ENCODE measurements at places on chromosomes 2 and 18.
A peak's percentile ranks its signal among the peaks of the same experiment; 100 is the strongest.

GRCh38 chr18:61922435-61922834 lies 29.6 kb upstream of the RNF152 start:
- no peak for DNase-seq

DNA sequence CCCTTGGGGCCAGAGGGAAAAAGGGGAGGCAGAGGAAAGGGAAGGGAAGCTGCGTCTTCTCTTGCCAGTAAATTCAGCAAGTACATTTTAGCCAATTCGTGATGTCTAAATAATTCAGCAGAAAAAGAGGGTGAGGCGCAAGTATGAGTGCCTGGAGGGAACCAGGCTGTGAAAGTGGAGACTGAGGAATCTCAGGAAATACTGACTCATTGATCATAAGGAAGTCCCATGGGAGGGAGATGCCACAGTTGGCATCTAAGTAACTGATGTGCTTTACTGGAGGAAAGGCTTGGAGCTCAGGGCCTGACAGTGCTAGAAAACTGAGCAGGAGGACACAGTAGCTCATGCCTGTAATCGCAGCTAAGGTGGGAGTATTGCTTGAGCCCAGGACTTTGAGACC lies 31.1 kb downstream of the KIF5C start:
- DNase-seq: no peak

DNA sequence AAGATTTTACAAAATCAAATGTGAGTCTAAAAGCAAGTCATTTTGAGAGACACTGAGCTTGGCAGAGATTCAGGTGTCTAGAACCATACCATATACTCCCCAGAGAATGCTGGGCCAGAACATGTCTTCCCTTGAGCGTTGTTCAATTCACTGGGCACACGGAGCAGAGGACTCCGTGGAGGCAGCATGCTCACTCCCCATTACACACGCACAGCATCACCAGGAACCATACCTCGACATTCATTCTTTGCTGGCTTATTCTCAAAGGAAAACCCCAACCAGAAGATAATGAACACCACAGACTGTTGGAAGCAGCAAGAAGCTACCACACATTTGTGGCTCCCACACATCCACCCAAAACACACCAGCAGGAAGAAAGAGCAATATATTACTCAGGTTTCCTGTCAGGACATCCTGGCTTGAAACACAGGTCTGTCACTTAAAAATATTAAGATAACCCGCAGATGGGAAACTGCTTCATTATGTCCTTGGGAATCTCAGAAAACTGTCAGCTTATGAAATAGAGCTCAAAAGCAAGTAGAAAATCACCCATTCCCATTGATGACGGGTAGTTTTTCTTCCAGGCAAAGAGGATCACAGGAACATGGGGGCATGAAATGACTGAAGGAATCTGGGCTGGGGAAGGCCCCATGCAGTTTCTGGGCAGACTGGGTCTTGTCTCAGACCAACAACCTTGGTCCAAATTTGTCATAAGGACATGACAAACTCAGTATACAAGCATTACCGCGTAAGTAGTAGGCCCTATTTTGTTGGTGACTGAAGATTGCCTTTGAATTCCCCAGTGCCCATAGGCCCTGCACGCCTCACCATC lies 46.4 kb downstream of the PCBP1 start:
- DNase-seq: no peak

DNA sequence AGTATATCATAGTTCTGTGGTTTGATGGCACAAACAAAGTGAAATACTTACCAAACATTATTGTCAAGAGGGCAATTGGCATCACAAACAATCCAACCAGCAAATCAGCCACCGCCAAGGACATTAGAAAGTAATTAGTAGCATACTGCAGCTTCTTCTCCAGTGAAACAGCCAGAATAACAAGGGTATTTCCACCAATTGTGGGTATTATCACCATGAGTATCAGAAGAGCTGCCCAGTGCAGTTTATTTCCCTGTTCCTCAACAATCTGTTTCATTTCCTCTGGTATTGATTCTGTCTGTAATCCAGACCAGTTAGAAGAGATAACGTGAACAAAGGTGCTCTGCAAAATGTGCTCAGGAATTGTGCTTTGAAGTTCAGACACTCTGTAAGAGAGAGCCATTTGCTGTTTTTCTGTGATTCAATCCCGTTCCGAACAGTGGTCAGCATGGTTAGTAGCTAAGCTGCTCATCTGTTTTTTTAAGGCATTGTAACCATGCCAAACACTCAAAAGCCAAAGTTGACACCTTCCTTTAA lies 1.4 kb downstream of the HTR2B start:
- no peak for DNase-seq

DNA sequence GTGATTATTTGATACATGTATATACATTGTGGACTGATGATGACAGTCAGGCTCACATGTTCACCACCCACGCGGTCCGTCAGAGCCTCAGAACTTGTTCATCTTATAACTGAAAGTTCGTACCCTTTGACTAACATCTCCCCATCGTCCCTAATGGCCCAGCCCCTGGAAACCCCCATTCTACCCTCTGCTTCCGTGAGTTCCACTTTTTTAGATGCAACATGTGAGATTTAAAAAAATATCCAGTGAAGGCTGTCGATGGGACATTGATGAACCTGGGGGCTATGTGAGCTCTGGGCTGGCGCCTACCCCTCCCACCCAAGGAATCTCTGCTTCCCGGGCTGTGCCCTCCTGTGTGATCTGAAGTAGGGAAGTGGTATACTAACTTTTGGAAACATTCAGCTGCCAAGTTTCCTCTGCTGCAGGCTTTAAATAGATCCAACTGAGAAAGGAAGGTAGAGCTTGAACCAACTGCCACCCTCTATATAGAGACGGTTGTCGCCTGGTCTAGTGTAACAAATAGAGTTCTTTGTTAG lies 163.8 kb downstream of the FAM210A start:
- DNase-seq: no peak

GRCh38 chr2:42770288-42771131 lies 6.6 kb upstream of the OXER1 start:
- no peak for DNase-seq

DNA sequence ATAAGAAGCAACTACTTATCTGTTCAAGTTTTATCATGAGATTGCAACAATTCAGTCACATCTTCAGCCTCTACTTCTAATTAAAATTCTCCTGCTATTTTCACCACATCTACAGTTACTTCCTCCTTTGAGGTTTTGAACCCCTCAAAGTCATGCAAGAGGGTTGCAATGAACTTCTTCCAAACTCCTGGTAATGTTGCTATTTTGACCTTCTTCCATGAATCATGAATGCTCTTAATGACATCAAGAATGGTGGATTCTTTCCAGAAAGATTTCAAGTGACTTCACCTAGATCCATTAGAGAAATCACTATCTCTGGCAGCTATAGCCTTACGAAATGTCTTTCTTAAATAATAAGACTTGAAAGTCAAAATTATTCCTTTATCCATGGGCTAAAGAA lies 1052.8 kb upstream of the NRXN1 start:
- no peak for DNase-seq

- DNase-seq: peak; percentile 69
Measured at GRCh38 chr18:34122724-34123334, 101.9 kb downstream of the NOL4 start.

GRCh38 chr2:114237331-114237730 lies 205.1 kb upstream of the DPP10 start:
- no peak for DNase-seq

DNA sequence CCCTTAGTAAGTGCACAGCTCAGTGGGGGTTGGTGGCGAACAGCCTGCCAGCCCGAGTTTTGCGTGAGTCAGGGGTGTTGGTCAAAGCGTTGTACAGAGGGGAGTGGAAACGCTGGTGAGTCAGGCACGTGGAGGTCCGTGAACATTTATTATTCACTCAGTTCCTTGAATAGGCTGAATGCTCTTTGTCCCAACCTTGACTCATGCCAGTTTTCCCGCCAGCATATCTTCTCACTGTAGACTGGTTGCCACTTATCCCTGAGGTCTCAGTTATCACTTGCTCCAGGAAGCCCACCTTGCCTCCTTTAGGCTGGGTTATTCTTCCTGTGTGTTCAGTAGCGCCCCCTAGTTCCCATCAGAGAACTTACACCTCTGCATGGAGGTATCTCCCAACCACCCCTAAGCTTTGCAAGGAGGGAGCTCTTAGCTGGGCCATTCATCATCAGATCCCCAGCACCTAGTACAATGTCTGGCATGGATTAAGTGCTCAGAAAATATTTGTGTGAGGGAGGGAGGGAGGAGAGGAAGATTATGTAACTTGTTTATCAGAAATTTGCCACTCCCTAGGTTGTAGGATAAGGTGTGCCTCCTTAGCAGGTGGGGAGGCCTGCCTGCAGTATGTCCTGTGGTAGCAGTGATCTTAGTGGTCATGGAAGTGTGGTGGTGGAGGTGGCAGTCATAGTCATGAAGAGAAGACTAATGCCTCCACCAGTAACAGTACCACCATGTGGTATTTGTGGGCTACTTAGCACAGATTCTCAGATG lies 72.1 kb downstream of the CABLES1 start:
- no peak for DNase-seq

- DNase-seq: peak; percentile 23
Measured at GRCh38 chr2:172888714-172889669, 153.3 kb downstream of the RAPGEF4 start.

- DNase-seq: no peak
Measured at GRCh38 chr2:230935130-230935430, 10.0 kb upstream of the GPR55 start.

- no peak for DNase-seq
Measured at GRCh38 chr2:54805255-54805654, 81.8 kb downstream of the EML6 start.

DNA sequence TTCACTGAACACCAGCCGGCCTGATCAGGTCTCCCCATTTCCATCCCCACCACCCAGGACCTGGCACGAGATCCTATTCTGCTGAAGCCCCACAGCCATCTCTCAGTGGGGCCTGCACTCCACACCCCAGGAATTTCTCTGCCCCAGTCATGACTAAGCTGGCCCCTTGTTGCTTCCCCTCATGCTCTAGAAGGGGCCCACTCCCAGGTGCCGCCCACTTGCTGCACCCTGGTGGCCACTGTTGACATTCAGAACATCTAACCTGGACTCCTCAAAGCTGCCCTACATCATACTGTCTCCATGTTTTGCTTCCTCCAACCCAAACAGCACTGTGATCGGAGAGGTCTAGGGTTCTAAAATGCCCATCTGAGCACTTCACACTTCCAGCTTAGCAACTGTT lies 90.7 kb upstream of the KLHL29 start:
- no peak for DNase-seq

DNA sequence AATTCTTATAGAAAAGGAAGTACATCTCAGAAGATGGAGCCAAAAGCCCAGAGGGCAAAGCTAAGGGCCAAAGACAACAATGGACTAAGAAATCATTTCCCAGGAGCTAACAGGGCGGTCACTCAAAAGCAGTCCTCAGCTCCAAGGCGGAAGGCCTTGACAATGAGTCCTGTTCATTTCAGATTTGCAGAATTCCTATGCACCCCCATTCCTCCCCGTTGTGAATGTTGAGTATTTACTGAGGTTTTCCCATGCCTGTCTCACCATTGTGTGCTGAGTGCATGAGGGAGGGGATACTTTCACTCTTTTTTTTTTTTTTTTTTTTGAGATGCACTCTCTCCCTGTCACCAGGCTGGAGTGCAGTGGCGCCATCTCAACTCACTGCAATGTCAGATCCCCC lies 18.8 kb upstream of the DTNB start:
- DNase-seq: no peak

DNA sequence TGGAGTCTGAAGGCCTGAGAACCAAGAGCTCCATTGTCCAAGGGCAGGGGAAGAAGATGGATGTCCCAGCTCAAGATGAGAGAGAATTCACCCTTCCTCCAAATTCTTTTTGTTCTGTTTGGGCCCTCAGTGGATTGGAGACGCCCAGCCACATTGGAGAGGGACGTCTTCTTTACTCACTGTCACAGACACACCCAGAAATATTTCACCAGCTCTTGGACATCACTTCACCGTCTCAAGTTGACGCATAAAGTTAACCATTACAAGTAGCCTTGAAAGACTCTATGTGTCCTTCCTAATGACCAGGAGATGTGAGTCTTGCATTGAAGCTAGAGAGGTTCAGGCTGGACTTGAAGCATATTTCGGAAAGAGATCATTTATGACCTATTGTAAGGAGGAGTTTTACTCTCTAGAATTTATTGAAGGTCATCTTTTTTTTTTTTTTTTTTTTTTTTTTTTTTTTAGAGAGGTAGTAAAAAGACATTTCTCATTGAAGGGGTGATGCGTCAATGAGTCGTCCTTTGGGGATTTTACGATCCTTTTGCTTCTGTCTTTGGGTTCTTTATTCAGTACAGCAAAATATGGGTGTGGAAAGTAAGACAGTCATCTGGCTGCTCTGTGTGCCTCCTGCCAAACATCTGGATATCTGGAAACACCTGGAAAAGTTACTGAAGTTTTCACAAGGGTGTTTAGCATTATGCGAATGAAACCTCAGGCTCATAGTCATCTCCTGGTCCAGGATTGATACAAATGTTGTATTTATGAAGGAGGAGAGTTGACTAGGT lies 118.1 kb downstream of the PRPF40A start:
- no peak for DNase-seq

- no peak for DNase-seq
Measured at GRCh38 chr2:64542071-64543007, 18.2 kb downstream of the AFTPH start.

- DNase-seq: no peak
Measured at GRCh38 chr2:239952665-239953417, 72.3 kb downstream of the NDUFA10 start.

- DNase-seq: peak; percentile 4
Measured at GRCh38 chr18:47036298-47036874, 965 bp upstream of the ELOA2 start.

- no peak for DNase-seq
Measured at GRCh38 chr18:79385708-79386341, 9.9 kb upstream of the NFATC1 start.

DNA sequence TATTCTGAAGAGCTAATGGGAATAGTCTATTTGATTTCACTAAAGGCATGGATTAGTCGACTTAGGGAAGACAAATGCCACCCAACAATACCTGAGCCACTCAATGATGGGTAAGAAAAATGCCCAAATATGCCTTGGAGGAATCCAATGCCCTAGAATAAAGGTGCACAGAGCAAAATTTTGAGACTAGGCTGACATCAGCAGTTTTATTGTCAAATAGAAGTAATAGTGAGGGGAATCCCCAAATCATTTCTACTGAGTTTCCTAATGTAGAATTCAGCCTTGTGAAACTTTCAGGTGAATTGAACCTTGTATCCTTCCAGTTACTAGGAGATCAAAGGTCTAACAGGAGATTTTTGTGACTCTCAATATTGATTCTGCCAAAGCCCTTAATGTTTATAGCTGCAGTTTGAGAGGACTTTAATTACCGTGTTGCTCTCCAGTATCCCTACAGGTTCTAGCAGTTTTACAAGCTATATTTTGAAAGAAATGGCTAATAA lies 50.8 kb upstream of the THSD7B start:
- no peak for DNase-seq

GRCh38 chr2:109510136-109511028 lies 103.4 kb downstream of the SEPTIN10 start:
- peak; percentile 68 for DNase-seq

DNA sequence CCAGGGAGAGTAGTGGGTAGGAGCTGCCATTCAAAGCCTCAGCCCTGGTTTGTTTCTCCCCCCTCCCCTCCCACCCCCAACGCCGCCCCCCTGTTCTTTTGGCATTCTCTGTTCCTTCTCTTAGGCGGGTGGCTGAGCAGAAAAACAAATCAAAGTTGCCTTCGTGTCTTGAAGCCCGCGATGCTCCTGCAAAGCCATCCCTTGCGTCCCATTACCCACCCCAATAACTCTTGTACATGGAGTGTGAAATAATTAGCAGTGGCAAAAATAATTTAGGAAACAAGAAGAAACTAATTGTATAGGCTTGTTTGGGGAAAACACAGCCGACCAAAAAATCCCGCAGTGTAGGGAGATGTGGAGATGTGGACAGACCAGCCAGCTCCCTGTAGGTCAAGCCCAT lies 59.6 kb downstream of the CELF4 start:
- no peak for DNase-seq

- no peak for DNase-seq
Measured at GRCh38 chr2:219570194-219570923, 980 bp downstream of the OBSL1 start.

All from NCI-H774 (cell line).